HFFc6 (cell line): ENCODE measurements at places on chromosomes 5 and 9.
A peak's percentile ranks its signal among the peaks of the same experiment; 100 is the strongest.

DNA sequence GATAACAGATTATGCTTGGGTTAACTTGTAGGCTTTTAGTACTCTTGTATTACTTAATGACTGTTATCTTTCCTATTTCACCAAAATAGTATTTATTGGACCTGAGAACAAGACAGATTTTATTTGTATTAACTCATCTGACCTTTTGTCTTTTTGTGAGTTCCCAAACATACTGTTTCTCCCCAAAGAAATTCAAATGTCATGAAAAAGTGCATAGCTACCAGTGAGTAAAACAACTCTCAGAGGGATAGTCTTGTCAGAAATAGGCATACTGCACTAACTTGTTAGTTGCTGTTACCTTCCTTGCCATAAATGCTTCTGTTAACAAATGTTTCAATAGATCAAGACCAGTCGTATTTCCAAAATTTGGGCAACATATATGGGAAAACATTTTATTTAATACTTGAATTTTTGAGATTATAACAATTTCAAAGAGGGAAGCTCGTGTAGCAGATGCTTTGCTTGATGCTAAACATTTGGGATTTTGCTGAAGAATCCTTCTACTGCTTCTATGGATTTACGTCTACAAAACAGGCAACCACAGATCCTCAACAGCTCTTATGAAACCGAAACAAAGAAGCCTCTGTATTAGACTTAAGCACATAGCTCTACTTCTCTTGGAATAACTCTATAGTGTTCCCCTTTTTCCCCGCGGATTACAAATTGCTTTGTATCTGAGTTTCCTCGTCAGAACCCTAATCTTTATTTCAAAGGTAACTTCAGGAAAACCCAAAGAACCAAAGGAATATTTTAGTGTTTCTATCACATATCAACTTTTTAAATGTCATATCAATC, 248.8 kb downstream of the MCTP1 start:
- DNase-seq, result no peak

- no peak for DNase-seq
Observed at GRCh38 chr9:105355781-105356180, 92.1 kb upstream of the FSD1L start.

GRCh38 chr9:7944572-7944971, 145.0 kb upstream of the DMAC1 start:
- no peak for DNase-seq

DNA sequence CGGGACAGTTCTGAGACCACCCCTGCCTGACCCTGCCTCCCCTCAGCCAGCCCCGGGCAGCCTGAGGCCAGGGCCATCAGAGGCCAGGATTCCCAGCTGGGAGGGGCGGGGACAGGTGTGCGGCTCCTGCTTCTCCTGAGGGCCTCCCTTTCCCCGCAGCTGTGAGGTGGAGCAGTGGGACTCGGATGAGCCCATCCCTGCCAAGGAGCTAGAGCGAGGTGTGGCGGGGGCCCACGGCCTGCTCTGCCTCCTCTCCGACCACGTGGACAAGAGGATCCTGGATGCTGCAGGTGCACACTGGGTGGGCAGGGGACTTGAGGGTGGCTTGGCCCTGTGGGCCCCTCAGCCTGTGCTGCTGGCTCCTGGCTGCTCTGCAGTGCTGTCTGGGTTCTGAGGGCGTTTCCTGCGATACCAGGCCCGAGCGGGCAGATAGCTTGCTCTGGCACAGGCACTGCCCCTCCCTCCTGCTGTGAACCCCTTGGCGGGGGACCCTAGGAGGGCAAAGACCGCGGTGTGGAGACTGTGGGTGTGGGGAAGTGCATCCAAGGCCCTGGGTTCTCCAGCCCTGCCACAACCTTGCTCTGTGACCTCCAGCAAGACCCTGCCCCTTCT, 2.3 kb downstream of the GRHPR start:
- no peak for DNase-seq

DNA sequence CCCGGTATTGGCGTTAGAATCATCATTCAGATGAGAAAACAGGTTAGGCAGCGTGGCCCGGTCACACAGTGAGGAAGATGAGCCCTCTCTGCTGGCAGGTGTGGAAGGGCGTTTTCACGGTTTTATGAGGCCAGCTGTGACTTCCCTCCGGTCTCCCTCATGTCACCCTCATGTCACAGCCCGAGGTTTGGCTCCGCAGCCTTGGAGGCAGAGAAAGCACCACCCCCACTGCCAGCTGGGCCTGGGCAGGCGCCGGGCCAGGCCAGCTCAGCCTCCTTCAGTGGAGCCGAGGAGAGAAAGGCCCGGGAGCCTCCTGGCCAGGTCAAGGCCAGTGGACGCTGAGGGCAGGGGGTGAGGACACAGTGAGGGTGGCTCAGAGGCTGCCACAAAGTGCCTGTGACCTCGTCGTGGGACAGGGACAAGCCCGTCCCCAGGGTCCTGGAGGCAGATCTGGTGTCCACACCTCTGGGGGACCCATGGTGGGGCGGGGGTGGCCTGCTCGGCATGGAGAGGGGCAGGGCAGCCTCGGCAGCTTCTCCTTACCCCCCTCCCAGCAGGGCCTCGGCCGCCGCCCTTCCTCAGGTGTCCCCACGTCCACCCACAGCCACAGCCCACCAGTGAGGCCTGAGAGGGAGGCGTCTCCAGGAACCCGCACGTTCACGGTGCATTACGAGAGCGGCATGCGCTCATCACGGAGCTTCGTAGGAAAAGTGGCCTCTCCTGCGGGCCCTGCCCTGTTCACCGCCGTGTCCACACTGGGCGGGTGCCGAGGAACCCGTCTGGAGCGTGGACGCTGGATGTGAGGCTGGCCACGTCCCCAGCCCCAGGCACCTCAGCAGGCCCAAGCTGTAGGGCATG, 32.2 kb downstream of the EXD3 start:
- no peak for DNase-seq

DNA sequence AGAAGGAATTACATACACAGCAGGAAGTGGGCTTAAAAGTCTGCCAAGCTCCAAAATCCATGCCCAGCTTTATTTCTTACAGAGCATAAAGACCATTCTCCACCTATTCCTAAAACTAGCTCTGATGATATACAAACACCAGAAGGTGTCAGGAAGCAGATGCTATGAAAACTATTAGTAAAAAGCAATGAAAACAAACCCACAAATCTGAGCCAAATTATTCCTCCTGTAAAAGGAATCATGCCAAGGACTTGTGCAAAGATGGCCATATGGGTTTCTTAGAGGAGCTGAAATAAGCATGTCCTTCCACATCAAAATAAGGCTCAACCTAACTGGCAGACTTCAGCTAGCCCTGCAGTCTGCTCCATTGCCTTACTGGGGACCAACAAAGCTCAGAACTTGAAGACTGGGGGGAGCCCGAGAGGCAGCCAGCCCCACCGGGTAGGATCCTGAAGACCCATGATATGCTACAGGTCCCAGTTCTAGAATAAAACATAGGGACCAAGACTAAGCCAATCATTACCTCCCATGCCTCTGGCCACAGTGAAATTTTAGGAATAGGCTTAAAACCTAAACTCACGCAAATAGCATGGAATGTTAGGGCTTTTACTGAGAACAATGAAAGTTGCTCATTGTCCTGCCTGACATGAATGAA, 42.8 kb upstream of the GABRP start:
- no peak for DNase-seq

DNA sequence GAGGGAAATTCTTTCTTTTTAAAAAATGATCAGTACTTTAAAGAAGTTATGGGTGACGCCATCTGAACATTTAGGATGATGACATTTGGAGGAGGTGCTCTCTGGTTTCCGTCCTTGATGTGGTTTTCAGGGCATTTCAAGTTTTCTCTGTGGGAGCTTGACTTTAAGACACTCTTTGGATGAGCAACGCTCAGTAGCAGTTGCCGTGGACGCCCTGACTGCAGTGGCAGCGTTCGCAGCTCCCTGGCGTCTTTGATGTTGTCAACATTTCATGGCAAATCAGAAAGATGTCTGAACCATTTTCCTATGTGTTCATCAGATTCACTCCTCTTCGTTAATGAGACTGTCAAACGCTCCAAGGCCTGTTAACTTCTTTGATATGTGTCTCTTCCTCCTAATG, 86.1 kb downstream of the ZNF354C start:
- no peak for DNase-seq

DNA sequence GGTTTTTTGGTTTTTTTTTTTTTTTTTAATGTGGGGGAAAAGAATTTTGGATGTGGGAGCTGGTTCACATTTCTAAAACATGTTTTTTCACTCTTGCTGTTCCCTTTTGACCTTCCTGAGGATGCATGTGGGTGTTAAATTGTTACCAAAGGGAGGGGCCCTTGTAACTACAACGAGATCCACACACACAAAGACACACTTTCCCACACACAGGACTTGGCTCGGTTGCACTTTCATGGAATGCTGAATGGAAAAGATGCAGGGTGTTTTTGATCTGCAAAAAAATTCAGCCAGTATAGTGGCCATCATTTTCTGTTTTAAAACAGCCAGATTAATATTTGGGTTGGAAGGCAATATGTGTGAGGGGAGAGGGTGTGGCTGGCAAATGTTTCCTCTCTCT, 576.9 kb downstream of the EBF1 start:
- DNase-seq, result no peak

- DNase-seq, result no peak
Observed at GRCh38 chr5:176918613-176919012, 19.5 kb upstream of the HK3 start.

DNA sequence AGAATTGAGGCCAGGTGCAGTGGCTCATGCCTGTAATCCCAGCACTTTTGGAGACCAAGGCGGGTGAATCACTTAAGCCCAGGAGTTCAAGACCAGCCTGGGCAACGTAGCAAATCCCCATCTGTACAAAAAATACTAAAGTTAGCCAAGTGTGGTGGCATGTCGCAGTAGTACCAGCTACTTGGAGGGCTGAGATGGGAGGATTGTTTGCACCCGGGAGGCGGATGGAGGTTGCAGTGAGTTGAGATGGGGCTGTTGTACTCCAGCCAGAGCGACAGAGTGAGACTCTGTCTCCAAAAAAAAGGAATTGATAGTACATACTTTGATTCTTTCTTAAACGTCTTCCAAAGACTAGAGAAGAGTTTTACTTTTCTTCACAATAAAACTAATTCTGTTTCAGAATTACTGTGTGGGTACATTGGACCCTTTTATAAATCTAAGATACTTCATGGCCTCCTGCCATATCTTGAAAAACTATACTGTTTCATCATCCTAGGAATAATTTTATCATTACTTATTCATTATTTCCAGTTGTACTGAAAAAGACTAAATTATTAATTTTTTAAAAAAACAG, 132.0 kb upstream of the GRHPR start:
- no peak for DNase-seq

DNA sequence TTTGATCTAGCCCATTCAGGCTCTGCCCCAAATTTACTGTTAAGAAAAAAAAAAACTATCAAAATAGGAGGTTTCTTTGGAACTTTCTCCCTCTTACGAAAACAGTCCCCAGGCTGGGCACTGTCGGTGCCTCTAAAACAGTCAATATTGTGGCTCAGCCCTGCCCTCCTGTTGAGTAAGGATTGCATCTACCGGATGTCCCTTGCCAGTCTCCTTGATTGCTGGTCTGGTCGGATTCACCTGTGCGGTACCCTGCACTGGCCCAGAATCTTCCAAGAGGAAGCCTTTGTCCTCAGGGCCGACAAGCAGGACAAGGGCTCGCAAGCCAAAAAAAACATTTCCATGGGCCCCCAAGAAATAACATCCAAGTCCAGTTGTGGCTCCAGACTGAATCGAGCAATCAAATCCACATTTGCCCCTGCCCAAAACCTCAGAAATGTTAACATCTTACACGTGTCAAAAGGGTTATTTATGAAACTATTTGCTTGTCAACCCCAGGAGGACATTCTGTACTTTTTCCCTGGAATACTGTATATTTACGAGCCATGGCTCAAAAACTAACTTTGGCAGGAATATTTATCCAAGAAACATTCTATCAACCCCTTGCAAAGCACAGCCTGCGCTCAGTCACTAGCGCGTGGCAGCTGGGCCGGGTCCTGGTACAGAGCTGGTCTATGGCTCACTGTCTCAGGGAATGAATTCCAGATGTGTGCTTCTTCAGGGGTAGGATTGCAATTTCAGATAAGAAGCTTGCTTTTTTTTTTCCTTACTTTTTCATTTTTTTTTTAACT, 129.2 kb upstream of the ADRA1B start:
- DNase-seq, result no peak

DNA sequence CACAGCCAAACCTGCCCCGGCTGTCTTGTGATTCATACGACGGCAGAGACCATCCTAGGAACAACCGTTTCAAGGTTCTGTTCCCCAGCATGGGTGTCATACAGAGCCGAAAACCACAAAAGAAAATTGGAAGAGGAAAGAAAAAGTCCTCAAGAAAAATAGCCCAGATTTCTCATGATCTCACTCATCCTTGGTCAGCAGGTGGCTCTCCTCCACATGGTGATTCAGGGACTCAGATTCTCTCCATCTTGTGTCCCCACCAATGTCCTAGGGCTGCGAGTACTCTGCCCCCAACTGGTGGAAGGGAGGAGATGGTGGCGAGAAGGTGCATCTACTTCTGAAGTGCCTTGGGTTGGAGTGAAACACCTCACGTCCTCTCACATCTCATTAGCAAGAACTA, 25.6 kb downstream of the PDZD2 start:
- peak; percentile 17 for DNase-seq

GRCh38 chr5:137858223-137858916, 9.3 kb upstream of the MYOT start:
- DNase-seq, result no peak

- DNase-seq, result no peak
Observed at GRCh38 chr5:10195301-10195700, 54.4 kb downstream of the ATPSCKMT start.

DNA sequence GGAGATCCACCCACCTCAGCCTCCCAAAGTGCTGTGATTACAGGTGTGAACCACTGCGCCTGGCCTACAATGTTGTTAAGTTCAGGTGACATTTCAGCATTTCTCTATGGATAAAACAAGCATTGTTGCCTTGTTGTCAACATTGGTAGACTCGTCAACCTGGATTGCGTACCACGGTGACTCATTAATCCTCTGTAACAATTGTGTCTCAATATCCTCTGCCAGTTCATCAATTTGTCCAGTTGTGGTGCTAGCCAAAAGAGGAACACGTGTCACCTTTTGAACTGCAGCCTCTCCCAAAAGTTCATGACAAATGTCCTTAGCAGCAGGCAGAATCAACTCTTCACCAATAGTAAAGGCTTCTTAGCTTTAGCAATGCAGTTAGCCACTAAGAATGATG, 46.3 kb upstream of the LARP1 start:
- DNase-seq, result peak; percentile 29

- DNase-seq, result no peak
Observed at GRCh38 chr5:143147383-143147782, 256.1 kb downstream of the NR3C1 start.

DNA sequence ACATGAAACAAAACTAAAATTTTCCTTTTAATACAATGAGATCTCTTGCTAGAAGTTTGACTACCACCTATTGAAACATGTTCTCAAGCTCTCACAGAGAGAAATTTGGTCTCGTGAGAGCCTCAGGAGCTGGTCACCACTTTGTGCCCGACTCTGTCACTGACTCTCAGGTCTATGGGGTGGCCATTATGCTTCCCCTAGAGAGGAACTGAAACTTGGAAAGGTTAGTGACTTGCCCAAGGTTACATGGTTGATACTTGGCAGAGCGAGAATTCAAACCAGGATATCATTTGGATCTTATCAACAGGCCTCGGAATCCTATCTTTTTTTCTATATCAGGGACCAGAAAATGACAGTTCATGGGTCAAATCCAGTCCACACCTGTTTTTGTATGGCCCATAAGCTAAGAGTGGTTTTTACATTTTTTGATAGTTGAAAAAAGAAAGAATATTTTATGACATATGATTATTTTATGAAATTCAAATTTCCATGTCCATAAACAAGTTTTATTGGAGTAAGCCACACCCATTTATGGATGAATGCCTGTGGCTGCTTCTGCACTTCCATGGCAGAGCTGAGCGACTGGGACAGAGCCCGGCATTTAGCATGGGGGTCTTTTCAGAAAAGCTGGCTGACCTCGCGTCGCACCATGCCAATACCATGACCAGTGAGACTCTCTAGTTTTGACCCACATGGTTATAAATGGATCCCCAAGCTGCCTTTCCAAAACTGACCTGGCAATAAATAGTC, 44.8 kb upstream of the EQTN start:
- no peak for DNase-seq
